ENCODE measurements at places on chromosomes 4 and X.

DNA sequence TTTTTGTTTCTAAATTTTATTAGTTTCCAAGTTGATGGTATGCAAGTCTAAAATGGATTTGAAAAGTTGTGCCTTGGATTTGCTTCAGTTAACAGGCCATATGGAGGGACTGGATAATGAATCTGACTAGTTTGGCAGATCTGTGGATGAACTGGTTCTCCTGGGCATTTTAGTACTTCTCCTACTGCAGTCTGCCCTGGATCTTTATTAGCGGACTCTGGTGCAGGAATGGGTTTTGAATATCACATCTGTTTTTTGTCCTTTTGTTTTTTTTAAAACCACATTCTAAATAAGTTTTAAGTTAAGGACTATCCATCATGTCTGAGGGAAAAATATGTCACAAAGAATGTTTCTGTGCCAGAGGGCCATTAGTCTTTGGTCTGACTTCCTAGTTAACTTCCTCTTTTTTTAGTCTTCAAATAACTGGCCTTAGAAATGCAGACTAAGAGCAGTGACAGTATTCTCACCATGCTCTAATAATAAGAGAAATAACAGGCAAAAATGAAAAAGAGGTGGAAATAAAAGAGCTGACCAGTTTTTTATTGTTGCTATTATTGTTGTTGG, 13.9 kb upstream of the DCK start:
- DNase-seq, result no peak

DNA sequence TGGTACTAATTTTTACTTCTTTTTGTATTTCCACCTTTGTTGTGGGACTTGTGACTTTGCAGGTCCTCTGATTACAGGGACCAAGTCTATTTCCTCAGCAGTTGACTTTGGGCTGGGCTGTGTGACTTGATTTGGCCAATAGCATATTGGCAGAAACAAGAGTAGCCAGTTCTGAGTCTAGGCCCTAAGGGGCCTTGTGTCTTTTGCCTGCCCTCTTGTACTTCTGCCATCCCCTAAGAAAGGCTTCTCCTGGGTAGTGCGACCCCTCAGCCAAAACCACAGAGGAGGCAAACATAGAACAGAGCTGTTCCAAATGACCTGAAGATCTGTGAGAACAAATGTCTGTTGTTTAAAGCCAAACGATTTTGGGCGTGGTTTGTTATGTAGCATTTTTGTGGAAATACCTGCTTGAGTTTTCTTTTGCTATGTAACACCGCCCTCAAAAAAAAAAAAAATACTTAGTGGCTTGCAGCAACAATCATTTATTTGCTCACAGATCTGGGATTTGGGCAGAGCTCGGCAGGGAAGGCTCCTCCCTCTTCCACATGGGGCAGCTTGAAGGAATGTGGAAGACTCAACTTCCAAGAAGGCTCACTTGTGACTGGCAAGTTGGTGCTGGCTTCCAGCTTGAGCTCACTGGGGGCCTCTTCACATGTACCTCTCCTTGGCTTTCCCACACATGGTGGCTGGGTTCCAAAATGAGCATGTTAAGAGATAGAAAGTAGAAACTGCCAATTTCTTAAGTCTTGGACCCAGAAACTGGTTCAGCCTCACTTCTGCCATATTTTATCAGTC, 423.0 kb upstream of the CNKSR2 start:
- DNase-seq, result no peak

- no peak for DNase-seq
Observed at GRCh38 chrX:135213200-135213844, 38.5 kb upstream of the ETDA start.

- no peak for DNase-seq
Observed at GRCh38 chr4:16187455-16187854, 38.8 kb downstream of the TAPT1 start.

GRCh38 chrX:637660-638481, 7.3 kb downstream of the SHOX start:
- no peak for DNase-seq

GRCh38 chr4:188175288-188175687, 36.0 kb downstream of the TRIML1 start:
- DNase-seq, result no peak

DNA sequence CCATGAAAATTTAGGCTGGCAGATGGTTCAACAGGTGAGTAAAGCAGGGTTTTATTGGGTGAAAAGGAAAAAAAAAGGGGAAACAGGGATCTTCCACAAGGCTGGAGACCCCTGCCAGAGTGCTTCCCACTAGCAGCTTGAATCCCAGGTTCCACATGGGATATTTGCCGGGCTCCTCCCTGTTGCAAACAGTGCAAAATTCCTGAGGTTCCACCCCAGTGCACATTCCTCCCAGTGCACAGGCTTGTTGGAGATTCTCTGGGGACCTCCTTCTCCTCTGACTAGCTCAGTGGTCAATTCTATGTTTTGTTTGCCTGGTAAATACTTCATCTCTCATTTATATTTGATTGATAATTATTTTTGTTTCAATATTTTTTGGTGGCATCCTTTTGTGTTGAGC, 66.4 kb upstream of the UGT2B15 start:
- no peak for DNase-seq

GRCh38 chrX:2514131-2514530, 13.4 kb upstream of the DHRSX start:
- no peak for DNase-seq

DNA sequence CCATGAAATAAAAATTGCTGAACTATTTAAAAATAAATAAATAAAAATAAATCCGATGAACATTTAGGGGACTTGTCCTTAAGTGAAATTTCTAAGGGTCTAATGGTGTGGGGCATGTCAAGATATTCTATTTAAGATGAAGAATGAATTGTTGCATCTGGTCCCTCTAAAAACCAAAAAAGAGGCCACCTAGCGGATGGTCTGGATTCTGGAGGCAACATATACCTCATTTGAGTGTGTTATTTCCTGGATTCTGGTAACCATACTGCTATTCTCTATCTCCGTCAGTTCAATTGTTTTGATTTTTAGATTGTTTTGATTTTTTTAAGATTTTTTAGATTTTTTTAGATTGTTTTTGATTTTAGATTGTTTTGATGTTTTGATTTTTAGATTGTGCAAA, 28.3 kb downstream of the AGTR2 start:
- no peak for DNase-seq

DNA sequence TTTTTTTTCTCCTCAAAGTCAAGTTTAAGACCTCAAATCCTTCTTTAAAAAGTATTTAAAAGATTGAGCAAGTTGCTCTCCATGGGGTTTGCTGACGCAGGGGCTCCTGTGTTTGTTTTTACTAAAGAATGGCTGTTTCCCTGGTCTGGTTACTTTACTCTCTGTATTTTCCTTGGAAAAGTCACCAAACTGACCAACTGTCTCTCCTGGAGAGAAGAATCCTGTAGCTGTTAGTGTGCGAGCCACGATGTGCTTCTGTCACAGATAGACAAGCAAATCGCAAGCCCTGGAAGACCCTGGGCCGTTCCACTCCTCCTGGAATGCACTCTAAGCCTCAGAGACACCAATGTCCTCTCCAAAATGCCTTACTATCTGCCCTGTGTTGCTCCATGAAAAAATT, 212.1 kb downstream of the CHIC2 start:
- DNase-seq, result no peak

DNA sequence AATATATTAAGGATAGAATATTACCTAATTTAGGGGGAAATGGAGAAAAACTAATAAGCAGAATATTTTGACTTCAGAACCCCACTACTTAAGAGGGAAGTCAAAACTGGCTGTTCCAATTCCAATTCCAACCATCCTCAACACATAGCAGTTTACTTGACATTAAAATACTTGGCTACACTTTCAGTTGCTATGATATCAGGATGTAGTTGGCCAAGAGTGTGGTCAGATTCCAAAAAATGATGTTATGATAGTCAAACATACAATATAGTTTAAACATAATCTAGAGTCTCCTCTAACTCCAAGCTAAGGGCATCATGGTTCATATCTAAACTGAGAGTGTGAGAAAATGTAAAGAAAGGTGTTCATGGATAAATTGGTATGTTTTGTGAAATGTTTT, 16.5 kb upstream of the SMIM14 start:
- no peak for DNase-seq

- DNase-seq, result no peak
Observed at GRCh38 chr4:89371614-89372013, 64.0 kb upstream of the GPRIN3 start.

DNA sequence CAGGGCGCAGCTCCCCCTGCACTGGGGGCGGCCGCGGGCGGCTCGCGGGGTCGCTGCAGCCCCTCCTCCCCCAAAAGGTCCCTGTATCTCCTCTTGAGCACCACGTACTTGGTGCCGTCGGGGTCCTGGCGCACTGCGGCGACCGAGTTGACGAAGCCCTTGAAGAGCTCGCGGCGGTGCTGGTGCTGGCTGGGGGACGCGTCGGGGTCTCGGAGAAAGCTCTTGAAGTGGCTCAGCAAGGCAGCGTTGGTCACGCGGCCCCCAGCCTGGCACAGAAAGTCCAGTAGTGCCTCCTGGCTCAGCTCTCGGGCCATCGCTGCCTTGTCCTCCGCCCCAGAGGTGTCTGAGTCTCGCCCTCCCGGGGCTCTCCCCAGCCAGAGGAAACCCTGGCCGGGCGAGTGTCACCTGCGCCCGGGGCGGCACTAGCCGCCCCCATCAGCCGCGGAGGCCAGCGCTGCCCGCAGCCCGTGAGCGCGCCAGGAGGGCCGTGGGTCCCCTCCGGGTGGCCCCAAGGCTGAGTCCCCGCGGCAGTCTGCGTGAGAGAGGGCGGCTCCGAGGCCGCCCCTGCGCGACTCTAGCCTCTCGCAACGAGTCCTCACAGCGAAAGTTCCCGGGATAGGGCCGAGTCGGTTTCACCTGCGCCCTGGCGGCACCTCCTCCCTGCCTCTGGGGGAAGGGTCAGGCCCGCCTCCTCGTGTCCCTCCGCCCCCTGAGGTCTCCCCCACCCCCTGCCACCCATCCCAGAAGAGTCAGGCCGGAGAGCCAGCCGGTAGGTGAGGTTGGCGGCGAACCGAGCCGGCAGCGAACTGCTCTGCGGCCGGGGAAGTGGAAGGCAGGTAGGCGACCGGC, at the start of gene SOWAHB:
SOWAHB (minus strand) TSS at position 609 of the 849 bp plus-strand sequence; CDS start at position 314, 295 bp downstream.
- no peak for DNase-seq

- no peak for DNase-seq
Observed at GRCh38 chr4:3314706-3315260, 22.0 kb downstream of the RGS12 start.

DNA sequence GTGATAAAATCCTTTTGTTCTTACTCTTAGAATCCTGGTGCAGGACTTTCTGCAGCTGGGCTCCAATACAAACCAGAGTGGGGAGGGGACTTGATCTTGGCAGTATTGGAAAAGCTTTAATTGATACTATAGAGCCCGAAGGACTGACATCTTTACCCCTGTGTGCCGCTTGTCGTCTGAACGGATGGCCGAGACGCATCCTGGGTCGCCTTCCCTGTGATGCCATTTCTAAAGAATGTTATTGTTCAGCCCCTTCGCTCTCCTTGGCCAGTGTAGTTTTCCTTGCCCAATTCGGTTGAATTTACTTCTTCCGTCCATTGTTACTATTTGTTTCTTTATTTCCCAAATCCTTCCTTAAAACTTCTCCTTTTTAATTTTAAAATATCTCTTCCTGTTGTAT, 80.9 kb downstream of the CLDN34 start:
- DNase-seq, result no peak

DNA sequence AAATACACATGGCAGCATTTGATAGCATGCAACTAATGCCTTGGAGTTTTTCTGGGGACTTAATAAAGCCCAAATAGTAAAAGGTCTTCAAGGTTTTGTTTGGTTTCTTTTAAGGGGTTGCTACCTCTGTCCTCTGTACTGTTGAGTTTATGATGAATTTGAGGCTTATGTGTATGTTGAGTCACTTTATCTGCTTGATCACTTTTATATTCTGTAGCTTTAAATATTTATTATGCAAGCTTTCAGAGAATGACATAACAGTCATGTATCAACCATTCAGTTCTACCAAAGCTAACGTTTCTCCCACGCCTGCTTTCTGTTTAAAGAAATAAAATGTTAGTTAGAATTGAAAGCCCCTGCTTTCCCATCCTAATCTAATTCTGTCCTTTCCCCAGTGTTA, 122.2 kb downstream of the NHS start:
- DNase-seq, result no peak

DNA sequence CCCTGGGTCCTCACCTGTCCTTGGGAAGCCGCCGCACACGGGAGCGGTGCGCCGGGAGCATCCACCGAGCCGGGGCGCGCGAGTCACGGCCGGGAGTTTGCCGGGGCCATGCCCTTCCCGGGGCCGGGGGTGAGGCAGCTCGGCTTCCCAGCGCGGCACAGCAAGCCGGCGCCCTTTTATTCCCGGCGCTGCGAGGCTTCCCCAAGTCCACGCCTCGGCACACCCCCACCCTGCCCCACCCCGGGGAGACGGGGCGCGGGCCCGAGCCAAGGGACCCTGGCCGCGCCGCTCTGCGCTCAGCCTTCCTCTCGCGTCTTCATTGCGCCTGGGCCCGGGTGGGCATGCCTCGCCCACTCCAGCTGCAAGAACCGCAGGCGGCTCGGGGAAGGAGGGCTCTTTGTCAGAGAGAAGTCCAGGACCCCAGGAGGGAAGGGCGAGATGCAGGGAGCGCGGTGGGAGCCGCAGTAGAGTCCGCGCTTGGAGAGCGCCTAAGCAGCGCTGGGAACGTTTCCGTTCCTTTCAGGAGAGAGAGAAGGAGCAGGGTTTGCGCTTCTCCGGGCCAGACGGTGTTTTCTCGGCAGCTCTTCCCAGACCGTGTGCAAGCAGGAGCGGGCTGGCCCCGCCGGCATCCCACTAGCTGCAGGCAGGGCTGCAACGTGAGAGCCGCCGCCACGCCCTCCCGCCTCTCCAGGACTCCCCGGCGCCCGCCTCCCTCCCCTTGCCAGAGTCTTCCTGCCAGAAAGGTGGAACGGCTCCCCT, at the start of gene MXRA5:
MXRA5 (minus strand) TSS at position 152 of the 759 bp plus-strand sequence. CDS start 2,819 bp downstream, outside the sequence.
- no peak for DNase-seq

GRCh38 chr4:79466621-79467020, 58.6 kb upstream of the GK2 start:
- DNase-seq, result no peak

DNA sequence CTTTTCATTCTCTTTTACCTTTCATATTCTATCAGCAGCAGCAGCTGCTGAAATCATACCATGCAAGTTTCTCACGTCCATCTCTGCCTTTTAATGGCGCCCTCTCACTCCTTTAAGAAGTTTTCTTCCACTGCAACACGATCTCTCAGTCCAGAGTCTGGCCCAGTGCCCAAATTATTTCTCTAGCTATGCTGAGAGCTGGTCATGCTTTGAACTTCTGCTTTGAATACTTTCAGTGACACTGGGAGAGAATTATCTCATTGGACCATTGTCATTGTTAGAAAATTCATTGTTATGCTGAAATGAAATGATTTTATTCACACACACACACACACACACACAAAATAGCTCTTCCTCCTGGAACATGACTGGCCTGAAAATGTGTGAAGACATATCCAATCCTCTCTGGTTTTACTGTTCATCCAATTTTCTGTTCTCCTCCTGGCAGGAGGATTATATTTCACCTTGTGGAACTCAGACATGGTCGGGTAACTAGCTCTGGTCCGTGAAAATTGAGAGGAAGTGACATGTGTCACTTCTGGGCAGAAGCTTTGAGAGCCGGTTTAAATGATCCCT, 1.3 kb upstream of the PDHA1 start:
- no peak for DNase-seq

GRCh38 chr4:8372506-8372905, 68.0 kb downstream of the ACOX3 start:
- no peak for DNase-seq
